ENCODE measurements at places on chromosomes 3 and 15. TPM values are rescaled to one million over a fixed set of nuclear protein-coding genes. Genes with fewer than 3 reads are reported as not detected.

TM4SF1 gene
- 543 TPM for total RNA-seq

GRCh38 chr15:97504031-97504792, 456.3 kb upstream of the ARRDC4 start:
- DNase-seq, result peak; percentile 92

- peak; percentile 97 for DNase-seq
Observed at GRCh38 chr3:21718161-21718765, 32.7 kb downstream of the ZNF385D start.

DNA sequence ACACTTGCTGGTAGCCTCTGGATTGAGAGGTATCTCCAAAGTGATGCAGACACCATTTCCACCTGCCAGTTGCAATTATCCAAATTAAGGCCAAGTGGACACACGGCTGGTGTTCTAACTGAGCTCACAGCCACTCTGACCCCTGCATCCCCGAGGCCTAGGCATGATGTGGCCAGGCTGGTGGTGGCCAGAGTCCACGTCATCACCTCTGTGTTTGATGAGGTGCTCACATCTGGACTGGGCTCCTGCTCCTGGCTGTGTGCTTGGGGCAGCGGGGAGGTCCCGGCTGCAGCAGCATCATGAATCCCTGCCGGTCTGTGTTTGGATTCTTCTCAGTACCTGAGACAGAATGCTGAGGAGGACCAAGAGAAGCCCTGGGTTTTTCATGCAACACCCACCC, 4.9 kb downstream of the OXTR start:
- DNase-seq, result no peak

DNA sequence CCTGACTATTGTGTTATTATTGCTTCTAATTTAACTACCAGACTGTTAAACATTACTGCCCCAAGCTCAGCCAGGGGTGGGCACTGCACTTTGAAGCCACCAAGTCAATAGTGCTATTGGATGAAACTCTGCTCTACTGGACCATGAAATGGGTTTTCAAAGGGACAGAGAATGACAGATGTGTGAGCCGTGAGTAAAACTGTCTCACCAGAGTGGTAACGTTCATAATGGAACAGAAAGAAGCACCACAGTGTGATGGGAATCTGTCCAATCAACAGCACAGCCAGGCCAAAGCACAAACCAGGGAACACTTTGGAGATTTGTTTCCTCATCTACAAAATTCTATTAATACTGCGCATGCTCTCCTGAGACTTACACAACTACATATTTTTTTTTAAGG, 171.8 kb upstream of the LPP start:
- DNase-seq, result no peak

DNA sequence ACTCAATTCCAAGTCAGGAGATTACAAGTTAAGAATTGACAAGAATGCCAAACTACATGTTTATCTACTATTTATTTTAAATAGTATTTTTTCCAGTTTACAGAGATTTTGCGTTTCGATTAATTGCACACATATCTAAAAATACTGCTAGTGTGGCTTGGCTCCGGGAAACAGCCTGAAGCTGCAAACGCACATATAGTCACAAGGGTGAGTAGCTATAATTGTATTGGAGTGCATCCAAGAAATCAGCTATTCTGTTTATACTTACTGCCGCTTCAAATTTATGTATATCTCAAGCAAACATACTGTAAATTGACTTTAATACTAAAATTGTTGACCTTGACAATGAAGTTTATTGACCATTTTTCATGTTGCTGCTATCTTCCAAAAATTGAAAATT, 77.0 kb upstream of the PLSCR5 start:
- no peak for DNase-seq

SENP8 gene
- 1.3 TPM for total RNA-seq

PPARG gene
- 2.6 TPM for total RNA-seq

DUOXA2 gene
- total RNA-seq, result not detected

- peak; percentile 87 for DNase-seq
Observed at GRCh38 chr3:138118612-138119422, 3.4 kb upstream of the DZIP1L start.
